Caco-2 (cell line): ENCODE measurements at places on chromosomes 3 and 15.

GRCh38 chr15:37885651-37886050, 48.8 kb upstream of the TMCO5A start:
- DNase-seq = no peak

DNA sequence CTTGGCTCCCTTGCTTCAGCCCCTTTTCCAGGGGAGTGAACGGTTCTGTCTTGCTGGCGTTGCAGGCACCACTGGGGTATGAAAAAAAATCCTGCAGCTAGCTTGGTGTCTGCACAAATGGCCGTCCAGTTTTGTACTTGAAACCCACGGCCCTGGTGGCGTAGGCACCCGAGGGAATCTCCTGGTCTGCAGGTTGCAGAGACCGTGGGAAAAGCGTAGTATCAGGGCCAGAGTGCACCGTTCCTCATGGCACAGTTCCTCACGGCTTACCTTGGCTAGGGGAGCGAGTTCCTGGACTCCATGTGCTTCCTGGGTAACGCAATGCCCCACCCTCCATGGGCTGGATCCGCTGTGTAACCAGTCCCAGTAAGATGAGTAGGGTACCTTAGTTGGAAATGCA, 214.9 kb downstream of the UBE2E2 start:
- DNase-seq = no peak

GRCh38 chr15:25501828-25502446, 63.1 kb upstream of the UBE3A start:
- DNase-seq = peak; percentile 37

DNA sequence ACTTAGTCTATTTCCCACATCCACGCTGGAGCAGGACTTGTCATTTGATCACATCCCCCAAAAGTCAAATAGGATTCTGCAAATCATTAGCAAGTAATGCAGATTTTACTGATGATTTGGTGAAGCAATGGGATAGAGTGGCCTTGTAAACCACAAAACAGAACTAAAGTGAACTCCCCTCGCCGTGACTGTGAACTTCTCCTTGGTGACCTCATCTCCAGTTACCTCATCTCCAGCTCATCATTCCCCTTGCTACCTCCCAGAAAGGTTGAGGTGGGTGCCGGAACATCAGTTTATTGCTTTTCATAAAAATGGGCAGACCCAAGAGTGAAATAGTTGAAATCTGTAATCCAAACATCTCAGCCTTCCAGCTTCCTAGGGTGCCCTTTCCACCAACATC, 36.7 kb upstream of the ADPGK start:
- no peak for DNase-seq

DNA sequence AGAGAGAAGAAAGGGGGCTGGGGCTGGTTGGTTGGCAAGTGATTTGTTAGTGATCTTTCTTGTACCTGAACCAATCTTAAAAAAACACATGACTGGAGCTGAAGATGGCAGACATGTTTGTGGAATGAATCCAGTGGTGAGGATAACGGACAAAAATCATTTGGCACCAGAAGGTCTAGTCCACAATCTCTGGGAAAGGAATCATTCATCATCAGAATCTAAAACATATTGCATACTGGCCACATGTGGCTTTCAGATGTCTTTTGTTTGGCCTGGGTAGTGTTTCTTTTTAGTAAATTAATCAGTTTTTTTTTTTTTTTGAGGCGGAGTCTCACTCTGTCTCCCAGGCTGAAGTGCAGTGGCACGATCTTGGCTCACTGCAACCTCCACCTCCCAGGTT, 5.0 kb downstream of the NEK11 start:
- no peak for DNase-seq

DNA sequence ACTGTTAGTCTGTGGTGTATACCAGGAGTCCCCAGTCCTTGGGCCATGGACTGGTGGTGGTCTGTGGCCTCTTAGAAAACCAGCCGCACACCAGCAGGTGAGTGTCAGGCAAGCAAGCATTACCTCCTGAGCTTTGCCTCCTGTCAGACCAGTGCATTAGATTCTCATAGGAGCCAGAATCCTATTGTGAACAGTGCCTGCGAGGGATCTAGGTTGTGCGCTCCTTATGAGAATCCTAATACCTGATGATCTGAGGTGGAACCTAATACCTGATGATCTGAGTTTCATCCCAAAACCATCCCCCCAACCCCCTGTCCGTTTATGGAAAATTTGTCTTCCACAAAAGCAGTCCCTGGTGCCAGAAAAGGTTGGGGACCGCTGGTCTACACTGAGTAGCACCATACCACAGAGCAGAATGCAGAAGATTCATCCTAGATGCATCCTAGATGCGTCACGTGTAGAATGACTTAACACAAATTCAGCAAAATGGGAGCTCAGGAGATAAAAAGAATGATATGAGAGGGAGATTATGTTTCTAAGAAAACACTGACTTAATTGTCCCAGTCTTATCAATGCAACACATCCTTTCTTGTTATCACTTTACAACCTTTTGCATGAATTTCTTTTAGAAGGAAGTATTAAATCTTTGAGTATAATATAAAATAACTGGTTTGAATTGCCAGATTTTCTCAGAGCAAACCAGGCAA, 28.5 kb downstream of the SELENOT start:
- no peak for DNase-seq

- no peak for DNase-seq
These were observed 64.0 kb downstream of the GLB1 start for GRCh38 chr3:33032938-33033337.

DNA sequence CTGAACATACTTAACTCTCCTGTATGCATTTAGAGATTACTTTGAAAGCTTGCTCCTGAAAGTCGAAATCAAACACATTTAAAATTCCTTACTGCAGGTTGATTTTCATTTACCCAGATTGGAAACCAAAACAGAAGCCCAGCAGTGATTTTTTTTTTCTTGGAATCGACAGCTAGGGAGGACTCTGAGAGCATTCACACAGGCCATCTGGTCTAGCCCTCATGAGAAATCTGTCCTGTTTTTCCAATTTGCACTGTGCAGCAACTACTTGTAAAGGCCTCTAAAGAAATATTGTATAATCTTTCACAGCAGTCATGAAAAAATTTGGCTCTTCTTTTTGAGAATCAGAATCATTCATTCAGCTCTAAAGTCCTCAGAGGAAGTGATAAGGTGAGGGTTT, 179.2 kb downstream of the KCNAB1 start:
- DNase-seq = no peak

GRCh38 chr15:100383302-100384107, 41.7 kb upstream of the ADAMTS17 start:
- DNase-seq = peak; percentile 47

- no peak for DNase-seq
These were observed 105.9 kb upstream of the PIAS1 start for GRCh38 chr15:67948215-67948614.

DNA sequence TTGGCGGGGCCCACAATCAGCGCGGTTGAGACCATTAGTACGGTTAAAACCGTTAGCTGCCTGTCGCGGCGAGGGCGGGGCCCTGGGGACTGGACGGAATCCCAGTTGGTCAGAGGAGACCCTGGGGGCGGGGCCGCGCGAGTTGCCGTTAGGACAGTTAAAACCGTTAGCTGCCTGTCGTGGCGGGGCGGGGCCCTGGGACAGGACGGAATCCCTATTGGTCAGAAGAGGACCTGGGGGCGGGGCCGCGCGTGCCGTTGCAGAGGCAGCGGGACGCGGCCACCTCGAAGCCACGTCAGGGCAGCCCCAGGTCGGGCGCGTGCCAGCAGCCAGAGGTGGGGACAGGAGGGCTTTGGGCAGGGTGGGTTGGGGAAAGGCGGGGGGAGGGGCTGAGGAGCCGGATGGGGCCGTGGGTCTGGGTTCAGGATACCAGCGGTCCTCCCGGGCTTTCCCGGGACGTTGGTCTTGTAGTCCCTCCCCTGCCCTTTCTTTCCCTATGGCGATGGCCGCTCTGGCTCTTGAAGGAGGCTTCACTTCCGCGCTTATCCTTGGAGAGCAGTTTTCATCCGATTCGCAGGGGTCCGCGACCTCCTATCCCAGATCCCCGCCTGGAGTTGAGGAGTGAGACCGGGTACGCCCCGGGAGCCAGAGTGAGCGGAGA, 28.0 kb downstream of the KLHDC8B start:
- no peak for DNase-seq

DNA sequence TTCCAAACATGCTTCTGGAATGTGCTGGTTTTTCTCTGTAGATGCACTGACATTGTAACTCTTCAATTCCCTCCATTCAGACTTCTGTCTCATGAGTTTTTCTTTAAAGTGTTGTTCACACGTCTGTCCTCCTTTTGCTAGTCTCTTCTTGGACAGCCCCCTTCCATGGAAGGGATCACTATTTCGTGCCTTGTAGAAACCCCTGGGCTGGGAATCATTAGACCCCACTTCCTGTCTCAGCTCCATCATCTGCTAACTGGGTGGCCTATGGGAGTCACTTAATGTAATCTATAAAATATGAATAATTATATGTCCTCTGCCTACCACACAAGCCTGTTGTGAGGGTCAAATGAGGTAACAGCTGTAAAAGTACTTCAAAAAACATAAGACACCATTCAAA, 110.6 kb downstream of the THSD4 start:
- no peak for DNase-seq

- no peak for DNase-seq
These were observed 8.9 kb downstream of the ST3GAL6 start for GRCh38 chr3:98772022-98772421.

DNA sequence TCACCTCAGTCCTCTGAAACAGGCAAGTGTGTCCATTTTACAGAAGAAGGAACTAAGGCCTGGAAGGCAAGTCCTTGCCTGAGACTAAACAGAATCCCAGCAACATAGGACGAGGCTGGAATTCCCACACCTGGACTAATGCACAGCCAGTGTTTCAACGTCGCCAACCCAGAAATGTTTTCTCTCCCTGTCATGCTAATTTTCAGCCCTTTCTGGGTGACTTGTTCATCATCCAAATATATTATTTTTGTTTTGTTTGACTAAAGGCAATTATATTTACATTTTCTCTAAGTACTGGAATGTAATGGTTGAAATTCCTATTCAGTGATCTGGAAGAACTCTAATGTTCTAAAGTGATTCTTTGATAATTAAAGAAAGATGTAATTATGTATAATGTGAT, 51.8 kb downstream of the BTD start:
- no peak for DNase-seq

DNA sequence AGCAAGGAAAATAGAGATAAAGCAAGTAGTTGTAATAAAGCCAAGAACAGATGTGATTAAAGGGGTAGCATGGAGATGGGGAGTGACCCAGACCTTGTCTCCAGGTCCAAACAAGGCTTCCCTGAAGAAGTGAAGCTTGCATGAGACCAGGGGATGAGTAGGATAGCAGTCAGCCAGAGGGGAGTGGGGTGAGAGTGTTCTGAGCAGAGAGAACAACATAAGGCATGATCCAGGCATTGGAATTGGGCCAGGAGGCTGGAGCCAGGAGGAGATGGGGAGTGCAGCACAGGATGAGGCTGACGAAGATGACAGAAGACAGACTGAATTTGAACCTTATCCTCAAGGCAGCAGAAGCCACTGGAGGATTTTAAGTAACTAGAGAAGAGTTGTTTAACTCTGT, 7.2 kb downstream of the TMOD2 start:
- DNase-seq = no peak

DNA sequence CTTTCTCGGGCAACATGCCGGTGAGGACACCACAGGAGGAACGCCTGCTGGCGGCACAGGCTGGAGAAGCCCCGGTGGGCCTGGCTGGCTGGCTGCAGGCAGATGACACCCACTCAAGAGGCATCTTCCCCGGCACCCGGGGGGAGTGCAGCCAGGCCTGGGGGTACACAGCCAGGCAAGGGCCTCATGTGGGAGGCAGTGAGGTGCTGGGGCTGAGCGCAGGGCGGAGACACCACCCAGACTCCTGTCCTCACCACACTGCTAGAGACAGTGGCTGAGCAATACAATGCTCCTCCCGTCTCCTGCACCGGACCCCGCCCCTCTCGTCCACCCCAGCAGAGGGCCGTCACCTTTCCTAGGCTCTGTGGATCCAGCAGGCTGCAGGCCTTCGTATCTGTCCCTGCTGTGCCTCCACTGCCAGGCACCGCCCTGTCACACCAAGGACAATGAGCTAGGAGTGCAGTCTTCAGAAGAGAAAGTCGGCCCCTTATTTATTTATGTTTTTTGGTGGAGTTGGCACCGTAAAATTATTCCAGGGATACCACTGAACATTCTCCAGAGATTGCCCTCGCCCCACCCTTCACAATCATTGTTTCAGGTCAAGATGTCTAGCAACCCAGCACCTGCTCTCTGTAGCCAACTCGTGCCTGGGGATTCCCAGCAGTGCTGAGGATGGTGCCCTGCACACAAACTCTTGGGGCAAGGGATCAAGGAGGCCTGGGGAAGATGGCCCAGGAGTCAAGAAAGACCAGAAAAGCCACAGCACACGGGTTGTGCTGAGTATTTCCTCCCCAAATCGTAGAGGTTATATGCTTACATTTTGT, 129.1 kb downstream of the ATP10A start:
- DNase-seq = no peak

DNA sequence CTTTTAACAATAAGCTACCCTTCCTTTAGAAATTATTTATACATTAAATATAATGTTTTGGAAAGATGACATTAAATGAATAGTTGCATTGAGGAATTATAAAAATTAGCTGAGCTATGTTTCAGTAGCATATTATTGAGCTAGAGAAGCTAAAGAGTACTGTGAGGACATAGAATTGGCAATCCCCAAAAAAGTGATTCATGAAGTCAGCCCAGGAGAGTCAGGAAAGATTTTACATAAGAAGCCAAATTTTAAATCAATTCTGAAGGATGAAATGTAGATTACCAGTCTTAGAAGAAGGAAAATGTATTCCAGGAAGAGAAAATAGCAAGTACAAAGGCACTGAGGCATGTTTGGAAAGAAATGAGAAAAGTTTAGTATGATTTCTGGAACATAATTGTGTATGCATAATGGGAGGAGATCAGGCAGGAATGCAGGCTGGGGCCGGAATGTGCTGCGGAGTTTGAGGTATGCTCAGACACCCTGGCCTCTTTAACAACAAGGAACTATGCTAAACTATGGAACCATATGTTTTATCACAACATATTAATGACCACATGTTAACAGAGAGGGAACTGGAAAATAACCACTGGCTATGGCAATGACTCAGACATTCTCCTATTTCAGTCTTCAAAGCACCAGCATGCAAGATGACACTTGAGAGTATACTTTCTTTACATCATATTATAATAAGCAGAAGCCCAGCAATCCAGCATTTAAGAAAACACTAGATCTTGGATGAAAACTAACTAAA, 103.3 kb upstream of the COL8A1 start:
- no peak for DNase-seq

DNA sequence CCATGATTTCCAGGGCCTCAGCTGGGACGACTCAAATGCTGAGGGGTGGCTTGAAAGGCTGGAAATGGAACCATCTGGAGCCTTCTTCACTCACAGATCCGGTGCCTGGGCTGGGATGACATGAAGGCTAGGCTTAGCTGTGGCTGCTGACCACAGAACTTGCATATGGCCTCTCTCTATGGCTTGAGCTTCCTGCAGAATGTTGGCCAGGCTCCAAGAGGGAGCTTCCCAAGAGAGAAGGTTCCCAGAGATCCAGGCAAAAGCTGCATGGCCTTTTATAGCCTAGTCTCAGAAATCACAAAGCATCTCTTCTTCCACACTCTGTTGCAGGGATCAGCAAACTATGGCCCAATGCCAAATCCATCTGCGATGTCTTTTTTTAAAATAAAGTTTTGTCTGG, 44.8 kb downstream of the GATM start:
- no peak for DNase-seq
